ENCODE measurements at places on chromosomes 1 and 21. TPM values are rescaled to one million over a fixed set of nuclear protein-coding genes. Genes with fewer than 3 reads are reported as not detected.

GRCh38 chr1:224609333-224609732 is 6.8 kb upstream of the CNIH3 start:
- DNase-seq, result no peak

DNA sequence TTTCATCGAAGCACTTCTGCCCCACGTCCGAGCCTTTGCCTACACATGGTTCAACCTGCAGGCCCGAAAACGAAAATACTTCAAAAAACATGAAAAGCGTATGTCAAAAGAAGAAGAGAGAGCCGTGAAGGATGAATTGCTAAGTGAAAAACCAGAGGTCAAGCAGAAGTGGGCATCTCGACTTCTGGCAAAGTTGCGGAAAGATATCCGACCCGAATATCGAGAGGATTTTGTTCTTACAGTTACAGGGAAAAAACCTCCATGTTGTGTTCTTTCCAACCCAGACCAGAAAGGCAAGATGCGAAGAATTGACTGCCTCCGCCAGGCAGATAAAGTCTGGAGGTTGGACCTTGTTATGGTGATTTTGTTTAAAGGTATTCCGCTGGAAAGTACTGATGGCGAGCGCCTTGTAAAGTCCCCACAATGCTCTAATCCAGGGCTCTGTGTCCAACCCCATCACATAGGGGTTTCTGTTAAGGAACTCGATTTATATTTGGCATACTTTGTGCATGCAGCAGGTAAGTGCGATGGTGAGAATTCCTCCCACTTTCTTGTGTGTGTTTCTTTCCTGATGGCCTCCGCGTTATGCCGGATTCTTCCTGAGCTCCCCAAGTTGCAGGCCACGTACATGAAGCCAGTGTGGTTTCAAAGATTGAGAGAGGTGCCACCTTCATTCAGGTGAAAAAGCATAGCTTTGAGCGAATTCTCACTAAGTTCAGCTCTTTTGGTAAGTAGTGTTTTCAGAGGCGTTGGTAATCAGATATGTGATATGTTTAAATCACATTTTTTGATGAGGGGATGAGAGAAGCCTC is 6.0 kb downstream of the NFIA start:
- no peak for DNase-seq

- no peak for DNase-seq
Observed at GRCh38 chr1:1183833-1184775, 10.4 kb downstream of the TTLL10 start.

DNA sequence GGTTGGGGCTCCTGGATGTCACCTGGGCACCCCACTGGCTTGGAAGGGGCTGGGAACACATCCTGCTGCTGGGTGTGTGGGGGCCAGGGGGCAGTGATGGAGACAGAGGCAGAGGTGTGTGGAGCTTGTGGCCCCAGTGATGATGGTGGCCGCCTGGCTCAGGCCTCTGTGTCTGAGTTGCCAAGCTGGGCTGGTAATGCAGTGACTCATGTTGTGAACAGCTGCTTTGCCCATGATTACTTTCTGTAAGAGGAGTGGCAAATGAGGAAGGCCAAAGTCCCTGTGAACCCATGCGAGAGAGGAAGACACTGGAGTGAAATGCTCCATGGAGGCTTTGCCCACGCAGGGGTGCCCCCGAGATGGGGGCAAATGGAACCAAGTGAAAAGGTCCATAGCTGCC is 86.8 kb downstream of the KCNJ6 start:
- DNase-seq, result no peak

DNA sequence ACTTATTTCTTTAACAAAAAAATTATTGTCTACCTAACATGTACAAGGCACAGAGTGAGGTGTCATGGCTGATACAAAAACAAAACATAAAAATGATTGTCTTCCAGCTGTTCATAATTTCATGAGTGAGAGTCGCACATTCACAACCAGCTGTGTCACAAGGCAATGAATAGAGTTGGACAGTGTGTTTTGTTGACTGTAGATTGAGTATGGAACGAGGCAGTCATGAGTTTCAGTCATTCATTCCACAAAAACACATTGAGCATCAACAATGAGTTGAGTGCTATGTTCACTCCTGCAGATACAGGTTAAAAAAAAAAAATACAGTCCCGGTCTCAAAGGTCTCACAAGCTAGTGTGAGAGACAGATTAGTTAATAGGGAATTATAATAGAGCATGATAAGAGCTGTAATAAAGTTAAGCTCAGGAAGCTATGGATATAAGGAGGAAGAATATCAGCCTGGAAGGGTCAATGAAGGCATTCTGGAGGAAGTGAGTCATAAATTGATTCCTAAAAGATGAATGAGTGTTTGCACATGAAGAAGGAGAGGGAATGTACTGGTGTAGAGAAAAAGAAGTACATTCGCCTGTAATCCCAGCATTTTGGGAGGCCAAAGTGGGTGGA is 47.8 kb upstream of the ARHGAP29 start:
- no peak for DNase-seq

DNA sequence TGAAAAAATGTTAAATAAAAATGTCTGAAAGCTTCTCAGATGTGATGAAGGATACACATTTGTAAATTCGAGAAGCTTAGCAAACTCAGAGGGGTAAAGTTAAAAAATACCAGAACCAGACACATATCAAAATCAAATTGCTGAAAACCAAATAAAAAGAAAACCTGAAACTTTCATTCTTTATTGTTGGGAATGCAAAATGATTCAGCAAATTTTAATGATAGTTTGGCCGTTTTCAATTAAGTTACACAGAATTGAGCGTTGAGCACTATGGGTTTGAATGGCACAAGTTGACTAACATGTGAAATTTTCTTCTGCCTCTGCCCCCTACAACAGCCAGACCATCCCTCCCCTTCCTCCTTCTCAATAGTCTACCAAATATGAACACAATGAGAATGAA is 33.5 kb upstream of the GRIK1 start:
- DNase-seq, result no peak

DNA sequence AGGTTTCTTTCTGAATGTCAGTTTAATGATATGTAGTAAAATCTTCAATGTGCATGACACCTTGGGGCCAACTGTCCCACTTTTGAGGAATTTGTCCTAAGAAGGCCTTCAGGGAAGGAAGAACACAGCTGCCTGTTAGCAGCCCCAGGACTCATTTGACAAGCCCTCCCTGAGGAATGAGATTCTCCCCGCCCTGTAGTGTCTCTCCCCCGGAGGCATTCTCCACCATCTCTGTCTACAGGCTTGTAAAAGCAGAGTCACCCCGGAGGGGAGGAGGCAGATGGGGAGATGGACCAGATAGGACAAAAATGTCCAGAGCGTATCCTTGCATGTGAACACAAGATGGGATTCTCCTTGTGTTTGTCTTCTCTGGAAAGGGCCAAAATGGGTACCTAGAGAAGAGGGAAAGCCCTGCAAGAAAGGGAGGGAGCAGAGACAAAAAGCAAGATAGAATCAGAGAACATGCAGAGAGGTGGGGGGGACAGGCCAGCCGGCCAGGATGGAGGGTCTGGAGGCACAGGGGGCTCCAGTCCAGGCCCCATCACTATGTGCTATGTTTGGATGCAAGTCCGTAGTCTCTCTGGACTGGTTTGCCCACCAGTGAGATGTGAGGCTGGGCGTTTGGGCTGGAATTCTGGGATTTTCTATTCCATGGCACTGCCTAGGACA is 12.0 kb upstream of the WNT3A start:
- no peak for DNase-seq

GRCh38 chr1:23135268-23135667 is 33.4 kb downstream of the LUZP1 start:
- DNase-seq, result no peak

DNA sequence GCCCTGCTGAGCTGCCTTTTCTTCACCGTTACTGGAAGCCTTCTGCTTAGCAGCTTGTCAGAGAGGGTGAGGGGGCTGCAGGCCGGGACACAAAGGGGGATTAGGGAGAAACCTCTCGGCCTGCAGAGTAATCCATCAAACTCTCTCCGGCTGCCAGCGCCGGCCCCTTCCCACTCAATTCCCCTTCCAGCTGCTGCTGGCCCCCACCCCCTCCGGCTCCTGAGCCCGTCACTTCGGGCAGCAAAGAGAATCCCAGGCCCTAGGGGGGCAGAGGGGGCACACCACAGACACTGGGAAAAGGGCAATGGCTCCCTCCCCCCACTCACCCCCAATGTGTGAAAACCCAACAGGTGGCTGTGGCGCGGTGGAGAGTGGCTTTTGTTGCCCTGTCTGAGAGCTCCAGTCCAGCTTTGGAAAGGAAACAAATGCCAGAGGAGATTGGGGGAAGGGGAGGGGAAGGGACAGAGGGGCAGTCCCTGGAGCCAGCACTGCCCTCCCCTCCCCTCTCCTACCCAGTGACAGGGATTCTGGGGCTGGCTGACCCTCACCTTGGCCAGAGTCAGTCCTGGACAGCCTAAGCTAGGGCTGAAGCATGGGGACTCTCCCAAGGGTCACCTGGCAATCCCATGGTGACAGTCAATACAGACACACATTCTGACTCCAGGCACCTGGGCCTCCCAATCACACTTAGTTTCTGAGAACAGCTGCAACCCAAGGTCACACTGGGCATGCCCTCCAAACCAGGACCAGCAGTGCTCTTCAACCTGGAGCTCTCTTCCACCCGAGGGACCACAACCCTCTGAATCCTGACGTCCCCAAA is 9.5 kb downstream of the SLC45A3 start:
- DNase-seq, result no peak

GRCh38 chr1:44631333-44631646 is 43.0 kb downstream of the TMEM53 start:
- no peak for DNase-seq

GRCh38 chr1:61659061-61659460 is 65.9 kb downstream of the TM2D1 start:
- DNase-seq, result no peak

GRCh38 chr1:82299656-82300055 is 498.9 kb downstream of the ADGRL2 start:
- no peak for DNase-seq

GRCh38 chr1:193486671-193487229 is 300.3 kb upstream of the B3GALT2 start:
- peak; percentile 51 for DNase-seq

DNA sequence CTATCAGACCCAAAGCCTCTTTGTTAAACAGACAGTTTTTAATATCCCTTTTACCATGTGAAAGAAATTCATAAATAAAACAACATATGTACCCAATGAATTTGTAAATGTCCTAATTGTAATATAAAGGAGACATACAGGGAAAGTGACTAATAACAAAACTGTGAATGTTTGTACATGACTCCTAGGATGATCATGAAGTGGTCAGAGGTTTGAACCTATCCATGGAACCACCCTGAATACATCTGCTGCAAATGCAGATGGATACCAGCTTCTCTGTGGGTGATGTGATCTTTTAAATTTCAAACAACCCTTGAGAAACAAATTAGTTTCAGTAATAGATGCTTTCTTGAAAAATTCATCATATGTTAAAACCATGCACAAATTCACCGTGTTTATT is 16.7 kb upstream of the ACBD3 start:
- no peak for DNase-seq

- DNase-seq, result no peak
Observed at GRCh38 chr1:100543640-100544039, 5.7 kb downstream of the GPR88 start.

- no peak for DNase-seq
Observed at GRCh38 chr1:151976015-151976343, 17.7 kb downstream of the S100A10 start.

DNA sequence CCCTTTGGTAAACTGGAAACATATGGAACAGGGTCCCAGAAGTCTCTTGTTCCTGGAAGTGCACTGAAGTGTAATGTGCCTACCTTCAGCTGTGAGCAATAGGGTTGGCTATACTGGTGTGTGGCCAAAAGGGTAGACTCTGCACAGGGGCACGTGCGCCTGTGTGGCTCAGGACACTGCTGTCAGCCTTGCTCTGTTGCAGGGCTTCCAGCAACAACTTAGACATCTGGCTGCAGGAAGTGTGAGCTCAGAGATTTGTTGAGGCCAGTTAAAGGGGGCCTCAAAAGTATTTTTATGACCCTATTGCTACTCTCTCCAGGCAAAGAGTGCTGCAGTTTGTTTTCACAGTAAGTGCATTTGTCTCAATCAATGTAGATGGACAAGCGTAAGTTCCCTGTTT is 7.5 kb downstream of the CTPS1 start:
- DNase-seq, result no peak

- DNase-seq, result peak; percentile 89
Observed at GRCh38 chr1:51535006-51535592, 16.0 kb upstream of the EPS15 start.

GRCh38 chr1:21084111-21084810 is 92.4 kb downstream of the EIF4G3 start:
- DNase-seq, result no peak

GRCh38 chr1:82783044-82783443 is 982.3 kb downstream of the ADGRL2 start:
- no peak for DNase-seq

DNA sequence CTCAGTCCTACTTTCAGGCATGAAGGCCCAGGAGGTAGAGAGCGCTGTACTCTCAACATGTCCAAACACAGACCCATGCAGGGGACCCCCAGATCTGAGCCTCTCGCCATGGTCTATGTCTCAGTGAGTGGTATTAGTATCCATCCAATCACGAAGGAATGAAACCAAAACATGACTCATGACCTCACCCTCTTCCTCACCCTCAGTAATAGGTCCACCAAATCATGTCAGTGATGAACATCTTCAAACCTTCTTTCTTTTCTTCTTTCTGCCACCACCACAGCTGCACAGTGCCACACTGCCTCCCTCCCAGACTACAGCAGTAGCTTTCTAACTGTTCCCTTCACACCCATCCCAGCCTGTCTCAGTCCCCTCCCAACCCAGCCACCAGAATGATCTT is 16.8 kb downstream of the C1orf116 start:
- no peak for DNase-seq

- no peak for DNase-seq
Observed at GRCh38 chr1:22830041-22830566, 119.5 kb downstream of the EPHB2 start.

DNA sequence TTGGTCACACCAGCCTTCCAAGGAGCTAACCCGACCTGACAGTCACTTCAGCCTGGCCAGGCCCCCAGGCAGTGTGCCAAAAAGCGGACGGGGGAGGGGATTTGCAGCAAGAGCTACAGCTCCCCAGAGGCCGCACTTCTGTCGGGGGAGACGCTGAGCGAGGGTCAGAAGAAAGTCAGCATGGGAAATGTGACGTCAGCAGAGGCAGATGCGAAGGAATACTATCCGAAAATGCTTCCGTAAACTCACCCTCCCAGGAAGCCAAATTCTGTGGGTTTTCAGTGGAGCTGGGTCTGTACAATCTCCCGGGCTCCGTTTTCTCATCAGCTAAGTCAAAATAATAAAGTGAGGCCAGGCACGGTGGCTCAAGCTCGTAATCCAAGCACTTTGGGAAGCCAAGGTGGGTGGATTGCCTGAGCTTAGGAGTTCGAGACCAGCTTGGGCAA is 28.5 kb upstream of the ECE1 start:
- peak; percentile 80 for DNase-seq

- DNase-seq, result peak; percentile 65
Observed at GRCh38 chr1:44677201-44677766, 2.8 kb downstream of the ARMH1 start.

GRCh38 chr1:33654267-33654834 is 181.9 kb downstream of the ZSCAN20 start:
- peak; percentile 17 for DNase-seq

Gene REN
- not detected for total RNA-seq

Gene OR2M3
- total RNA-seq, result not detected

Gene TPTE
- total RNA-seq, result not detected

Gene FGR
- total RNA-seq, result not detected

Gene BCAR3
- total RNA-seq, result 4.5 TPM

Gene EPHA10
- total RNA-seq, result not detected

Gene TAS1R1
- not detected for total RNA-seq

Gene XCL1
- 0.53 TPM for total RNA-seq

Gene CA6
- not detected for total RNA-seq

Gene SPRR1B
- not detected for total RNA-seq

Gene FMO3
- total RNA-seq, result not detected

Gene TRIM67
- not detected for total RNA-seq

Gene LCE2B
- not detected for total RNA-seq

Gene TFB2M
- total RNA-seq, result 5.7 TPM

Gene KDF1
- 0.67 TPM for total RNA-seq

Gene CYP4X1
- total RNA-seq, result 0.42 TPM
